Skeletal muscle cell (primary cell): ENCODE measurements at places on chromosomes 2 and 18.

- peak; percentile 84 for DNase-seq
These were observed 105.9 kb upstream of the RMDN2 start for GRCh38 chr2:37819186-37819585.

DNA sequence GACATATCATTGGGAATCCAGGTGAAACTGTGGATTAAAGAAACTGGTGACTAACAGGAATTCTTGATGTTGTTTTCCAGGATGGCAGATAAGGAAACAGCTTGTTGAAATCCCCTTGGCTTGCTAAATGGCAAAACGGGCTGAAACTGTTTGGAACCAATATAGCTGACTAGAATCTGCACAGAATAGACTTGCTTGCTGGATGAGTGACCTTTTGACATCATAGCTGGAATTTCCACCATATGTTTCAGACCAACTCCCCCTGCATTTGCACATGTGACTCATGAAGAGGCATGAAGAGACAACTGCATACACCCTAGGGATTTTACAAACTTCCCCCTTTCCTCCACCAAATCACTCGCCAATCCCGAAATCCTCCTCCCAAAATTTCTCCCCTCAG is 87.7 kb upstream of the LYPD1 start:
- DNase-seq = no peak

DNA sequence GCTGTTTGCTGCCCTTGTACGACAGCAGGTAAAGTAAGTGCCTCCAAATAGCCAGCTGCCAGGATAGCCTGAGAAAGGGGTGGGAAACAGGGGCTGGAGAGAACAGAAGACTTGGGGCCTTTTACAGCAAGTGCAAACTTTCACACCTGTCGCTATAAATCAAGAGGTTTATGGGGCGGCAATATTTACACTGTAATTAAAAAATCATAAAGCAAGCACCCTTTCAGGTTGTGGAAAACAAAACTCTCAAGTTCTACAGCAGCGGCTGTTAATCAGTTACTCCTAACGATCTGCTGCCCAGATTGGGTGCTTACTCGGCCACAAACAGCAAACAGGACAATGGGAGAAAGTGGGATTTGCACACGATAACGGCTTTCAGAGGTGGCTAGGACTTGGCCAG is 359.5 kb upstream of the ETAA1 start:
- no peak for DNase-seq

DNA sequence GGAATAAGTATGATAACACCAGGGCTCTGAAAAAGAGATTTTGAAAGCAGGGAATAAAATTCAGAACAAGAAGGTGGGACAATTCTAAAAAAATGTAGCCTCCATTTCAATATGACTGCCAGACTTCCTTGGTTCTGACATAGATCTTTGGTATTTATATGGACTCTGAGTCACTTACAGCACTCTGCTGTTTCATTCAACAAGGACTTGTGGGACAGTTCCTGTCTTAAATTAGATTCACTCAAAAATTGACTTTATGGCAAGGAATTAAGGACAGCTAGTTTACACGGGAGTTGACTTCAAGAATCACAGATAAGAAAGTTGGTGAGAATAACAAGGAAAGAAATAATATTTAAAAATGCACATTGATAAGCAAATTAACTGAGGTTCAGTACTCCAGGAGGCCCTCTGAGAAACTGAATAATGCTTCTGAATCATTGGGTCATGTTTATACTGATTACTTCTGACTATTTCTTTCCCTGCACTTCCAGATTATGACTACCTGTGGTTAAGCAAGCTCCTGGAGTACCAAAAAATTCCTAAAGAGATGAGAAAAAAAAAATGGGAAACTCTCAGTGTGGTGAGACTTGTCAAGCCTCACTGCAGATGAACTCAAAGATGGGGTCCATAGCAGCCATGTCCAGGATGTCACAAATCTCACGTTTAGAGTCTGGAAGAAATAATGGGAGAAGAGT is 828.3 kb upstream of the PIK3C3 start:
- no peak for DNase-seq

GRCh38 chr2:19577723-19578122 is 219.3 kb upstream of the OSR1 start:
- DNase-seq = no peak

DNA sequence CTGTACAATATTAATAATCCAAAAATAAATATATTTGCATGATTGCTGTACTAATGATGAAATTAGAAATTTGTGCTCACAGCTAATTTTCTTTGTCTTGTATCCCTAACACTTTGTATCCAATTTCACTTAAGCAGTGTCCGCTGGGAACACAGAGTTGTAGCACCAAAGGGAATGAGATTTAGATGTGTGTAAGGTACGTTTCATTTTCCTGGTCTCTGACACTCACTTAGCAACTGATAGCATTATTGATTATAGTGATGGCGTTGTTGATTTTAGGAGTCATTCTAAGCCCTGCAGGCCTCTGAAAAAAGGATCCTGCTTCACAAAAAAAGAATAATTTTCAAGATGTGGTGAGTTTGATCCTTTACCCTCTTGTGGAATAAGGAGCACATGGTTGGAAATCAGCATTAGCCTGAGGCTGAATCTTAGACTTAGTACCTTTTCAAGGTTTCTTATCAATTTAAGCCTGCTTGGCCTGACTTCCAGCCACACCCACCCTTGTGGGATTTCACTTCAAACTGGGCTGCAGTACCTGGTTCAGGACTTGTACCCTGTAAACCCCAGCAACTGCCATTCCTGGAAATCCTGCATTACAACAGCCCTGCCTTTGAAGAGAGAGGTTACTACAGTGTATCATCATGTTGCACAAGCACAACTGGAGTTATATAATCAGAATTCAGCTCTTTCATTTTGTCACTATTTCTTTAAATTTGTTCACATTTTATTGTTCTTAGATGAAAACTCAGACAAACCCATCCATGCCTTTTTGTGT is 116.2 kb downstream of the RND3 start:
- DNase-seq = no peak

GRCh38 chr2:141570474-141571131 is 560.2 kb downstream of the LRP1B start:
- DNase-seq = no peak

DNA sequence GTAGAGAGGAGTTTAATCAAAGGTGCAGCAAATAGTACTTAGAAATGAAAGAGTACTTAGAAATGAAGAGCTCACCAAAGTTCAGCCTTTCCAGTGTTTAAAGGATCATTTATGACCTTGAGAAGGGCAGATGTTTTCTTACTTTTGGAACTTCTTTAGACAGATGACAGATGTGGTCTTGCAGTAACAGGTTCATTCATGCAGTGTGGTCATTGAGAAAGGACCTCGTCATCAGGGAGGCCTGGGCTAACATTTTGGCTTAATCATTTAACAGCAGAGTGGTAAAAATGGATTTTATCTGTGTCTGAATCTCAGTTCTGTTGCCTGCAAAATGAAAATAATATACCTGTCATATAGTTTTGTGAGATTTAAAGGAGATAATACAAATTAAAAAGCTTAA is 75.1 kb upstream of the NT5C1B start:
- DNase-seq = no peak

GRCh38 chr2:30566631-30567030 is 119.6 kb downstream of the LCLAT1 start:
- no peak for DNase-seq

GRCh38 chr2:29055601-29056000 is 18.7 kb downstream of the PCARE start:
- no peak for DNase-seq

DNA sequence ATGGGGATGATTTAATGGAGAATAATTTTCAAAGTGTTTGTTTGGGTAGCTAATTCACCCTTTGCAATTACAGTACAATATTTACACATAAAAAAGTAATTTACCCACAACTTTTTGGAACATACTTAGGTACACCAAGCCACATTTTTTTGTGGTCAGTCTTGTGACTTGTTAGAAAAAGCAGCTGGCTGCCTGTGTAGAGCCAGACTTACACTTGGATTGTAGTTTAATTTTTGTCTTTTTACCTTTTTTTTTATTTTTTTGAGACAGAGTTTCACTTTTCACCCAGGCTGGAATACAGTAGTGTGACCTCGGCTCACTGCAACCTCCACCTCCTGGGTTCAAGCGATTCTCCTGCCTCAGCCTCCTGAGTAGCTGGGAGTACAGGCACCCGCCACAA is 45.4 kb downstream of the RALBP1 start:
- DNase-seq = no peak

GRCh38 chr18:49849331-49850217 is 36.2 kb upstream of the ACAA2 start:
- peak; percentile 71 for DNase-seq

DNA sequence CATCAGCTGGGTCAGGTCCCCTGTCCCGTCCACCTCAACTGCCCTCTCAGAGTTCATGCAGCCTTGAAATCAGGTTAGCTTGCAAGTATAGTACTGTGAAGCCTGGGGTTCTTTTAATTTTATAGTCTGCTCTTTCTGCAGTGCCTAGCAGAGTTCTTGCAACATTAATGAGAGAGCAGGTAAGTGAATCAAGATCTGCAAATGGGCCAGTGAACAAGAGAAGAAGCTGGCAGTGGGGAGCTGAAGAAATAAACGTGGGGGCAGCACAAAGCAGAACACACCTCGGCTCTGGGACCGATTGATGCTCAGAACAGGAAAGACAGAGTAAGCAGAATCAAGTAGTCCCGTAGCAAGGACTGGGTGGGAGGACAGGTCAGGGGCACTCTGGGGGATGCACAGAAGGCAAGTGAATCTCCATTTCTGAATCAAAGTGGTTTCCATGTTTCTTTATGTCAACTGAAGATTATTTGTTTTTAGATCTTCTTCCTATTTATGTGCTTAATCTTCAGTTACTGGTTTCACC is 675.5 kb downstream of the RNF144A start:
- no peak for DNase-seq

GRCh38 chr2:161044095-161044865 is 115.9 kb upstream of the TANK start:
- peak; percentile 58 for DNase-seq

DNA sequence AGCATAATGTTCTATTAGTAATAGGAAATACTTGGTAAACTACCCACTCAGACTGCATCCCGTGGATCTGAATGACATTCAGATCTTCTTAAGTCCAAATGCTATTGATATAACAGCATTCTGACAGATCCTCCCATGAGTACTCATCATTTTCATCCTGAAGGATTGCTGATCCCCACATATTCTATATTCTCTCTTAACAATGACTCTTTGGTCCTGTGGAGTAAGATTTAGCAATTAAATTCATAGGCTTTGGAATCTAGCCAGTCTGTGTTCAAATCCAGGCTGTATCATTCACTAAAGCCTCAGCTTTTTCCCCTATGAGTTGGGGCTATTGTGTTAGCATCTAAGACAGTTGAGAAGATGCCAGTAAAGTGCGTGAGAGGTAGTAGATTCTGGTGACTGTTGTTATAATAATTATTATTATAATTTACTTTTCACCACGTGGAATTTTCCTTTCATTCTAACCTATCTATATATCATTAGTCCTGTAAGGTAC is 591.3 kb upstream of the SYT4 start:
- DNase-seq = no peak

- DNase-seq = no peak
These were observed 2.5 kb upstream of the RAB27B start for GRCh38 chr18:54825601-54826344.

- no peak for DNase-seq
These were observed 1.5 kb downstream of the RUFY4 start for GRCh38 chr2:218070587-218070986.

DNA sequence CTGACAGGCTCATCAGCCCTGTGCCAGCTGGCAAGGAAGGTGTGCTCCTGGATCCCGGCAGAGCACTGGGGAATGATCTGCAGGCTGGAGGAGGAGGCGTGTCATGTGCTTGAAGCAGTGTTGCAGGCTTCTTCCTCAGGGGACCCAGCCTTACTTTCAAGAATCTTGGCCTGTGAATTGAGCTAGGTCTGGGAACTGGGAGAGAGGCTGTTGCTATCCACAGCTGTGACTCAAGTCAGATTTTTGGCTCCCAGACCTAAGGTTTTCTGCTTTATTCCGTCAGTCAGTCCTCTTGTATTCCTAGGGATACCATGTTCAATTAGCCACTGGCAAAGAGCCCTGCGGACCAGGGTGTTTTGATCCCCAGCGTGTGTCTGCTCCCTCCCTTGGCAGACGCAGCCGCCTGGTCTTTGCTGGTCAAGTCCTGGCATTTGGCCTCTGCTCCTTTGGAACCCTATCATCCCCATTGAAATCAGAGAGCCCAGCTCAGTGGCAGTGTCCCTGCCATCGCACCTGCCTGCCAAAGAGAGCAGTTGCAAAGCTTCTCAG is 32.4 kb downstream of the ASB1 start:
- DNase-seq = peak; percentile 89

GRCh38 chr18:24949908-24950307 is 402.1 kb downstream of the ZNF521 start:
- DNase-seq = no peak

DNA sequence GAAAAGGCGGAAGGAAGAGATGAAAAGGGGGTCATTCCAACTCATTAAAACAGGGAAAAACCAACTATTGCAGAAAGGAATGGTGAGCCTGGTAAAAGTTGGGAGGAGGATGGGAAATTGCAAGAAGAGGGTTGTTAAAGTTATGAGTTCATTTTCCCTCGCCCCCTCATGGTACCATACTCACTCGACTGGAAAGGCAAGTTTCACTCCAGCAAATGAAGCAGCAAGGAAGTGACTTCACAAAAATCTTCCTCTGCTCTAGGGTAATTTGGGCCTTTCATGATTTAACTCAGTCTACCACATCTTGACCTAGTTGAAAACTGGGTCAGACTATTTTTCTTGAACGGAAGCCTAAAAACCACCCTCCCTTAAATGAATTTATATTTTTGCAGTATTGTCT is 22.8 kb upstream of the DAW1 start:
- DNase-seq = no peak

DNA sequence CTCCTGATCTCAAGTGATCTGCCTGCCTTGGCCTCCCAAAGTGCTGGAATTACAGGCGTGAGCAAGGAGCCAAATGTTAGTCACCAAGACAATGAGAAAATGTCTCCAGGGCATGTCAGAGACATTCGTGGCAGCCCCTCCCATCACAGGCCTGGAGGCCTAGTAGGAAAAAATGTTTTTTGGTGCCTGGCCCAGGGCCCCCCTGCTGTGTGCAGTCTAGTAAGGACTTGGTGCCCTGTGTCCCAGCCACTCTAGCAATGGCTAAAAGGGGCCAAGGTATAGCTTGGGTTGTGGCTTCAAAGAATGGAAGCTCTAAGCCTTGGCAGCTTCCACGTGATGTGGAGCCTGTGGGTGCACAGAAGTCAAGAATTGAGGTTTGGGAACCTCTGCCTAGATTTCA is 12.5 kb upstream of the TXNL4A start:
- no peak for DNase-seq

DNA sequence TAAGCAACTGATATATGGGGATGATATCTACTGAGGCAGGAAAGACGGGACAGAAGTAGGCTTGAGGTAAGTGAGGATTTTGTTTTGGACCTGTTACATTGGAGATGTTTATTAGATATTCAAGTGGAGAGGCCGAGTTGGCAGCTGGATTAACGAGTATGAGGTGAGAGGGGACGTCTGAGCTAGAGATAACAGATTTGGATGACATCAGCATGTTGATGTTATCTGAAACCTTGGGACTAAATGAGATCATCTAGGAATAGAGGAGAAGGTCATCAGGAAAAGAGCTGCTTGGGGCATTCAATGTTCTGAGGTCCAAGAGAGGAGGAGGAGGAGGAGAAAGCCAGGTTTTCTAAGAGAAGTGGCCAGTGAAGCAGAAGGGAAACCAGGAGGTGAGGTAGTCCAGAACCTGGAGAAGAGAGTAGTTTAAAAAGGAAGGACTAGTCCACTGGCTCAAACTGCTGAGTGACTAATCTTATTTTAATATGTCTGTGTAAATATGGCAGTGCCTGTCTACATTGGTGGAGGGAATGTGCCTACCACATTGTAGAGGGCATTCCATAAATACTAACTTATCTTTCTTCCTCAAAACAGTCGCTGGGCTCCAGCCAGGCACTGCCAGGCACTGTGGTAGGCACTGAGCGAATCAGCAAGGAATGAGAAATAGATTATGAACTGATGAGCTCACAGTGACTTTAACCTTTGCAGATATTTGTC is 488.3 kb downstream of the DLGAP1 start:
- no peak for DNase-seq
